Hypothalamus (tissue), 51 donors: ENCODE measurements at places on chromosomes 3 and 15.

GRCh38 chr3:66381626-66382025, 119.2 kb downstream of the LRIG1 start:
- no peak for DNase-seq

- no peak for DNase-seq
Observed at GRCh38 chr15:51991141-51991540, 19.6 kb upstream of the LEO1 start.

- no peak for DNase-seq
Observed at GRCh38 chr3:41751597-41751996, 210.3 kb downstream of the ULK4 start.

DNA sequence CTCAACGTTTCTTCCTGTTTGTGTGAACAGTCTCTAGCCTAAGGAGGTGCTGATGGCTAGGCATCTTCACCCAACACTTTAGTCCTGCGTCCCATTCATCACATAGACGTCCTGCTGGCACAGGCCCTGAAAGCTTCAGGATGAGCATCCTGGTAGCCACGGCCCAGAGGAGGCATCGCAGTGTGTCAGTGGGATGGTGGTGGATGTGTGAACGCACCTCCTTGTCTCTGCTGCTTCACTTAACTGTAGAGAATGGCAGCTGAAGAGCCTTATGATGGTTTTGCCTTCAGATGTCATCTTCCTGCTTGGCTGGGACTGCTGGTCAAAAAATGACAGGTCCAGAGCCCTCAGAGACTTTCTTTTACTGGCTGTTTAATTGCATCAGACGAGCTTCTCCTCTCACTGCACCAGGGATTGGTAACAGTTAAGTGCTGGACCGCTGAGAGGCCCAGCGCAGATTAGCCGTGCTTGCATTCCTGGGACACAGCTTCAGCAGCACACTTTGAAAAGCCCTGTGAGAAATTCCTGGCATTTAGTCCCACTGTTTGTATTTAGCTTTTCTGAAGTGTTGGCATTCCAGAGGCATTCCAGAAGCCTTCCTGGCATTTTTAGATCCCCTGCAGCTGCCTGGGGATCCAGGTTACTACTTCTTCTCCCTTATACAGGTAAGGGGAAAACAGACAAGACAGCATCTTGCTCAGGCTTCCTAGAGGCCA, 132.4 kb upstream of the PLXNA1 start:
- DNase-seq: no peak
